ENCODE measurements at places on chromosomes 6 and 20.

GRCh38 chr20:47330933-47331708, 25.4 kb downstream of the ZMYND8 start:
- DNase-seq = no peak

DNA sequence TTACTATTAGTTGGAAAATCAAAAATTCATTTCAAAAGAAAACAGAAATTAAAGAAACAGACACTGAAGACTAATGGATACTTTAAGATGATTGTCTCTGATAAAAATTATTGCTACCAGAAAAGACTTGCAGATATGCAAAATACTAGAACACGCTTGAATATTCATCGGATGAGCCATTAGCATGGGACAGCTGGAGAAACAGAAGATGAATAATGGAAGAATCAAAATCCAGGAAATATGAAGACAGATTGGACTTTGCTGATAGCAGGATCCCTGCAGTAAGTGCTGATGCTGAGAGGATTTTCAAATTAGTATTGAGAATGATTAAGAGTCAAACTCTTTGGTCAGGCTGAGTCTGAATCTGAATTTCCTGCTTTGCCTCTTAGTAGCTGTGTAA, 169.4 kb downstream of the EYS start:
- DNase-seq = no peak

DNA sequence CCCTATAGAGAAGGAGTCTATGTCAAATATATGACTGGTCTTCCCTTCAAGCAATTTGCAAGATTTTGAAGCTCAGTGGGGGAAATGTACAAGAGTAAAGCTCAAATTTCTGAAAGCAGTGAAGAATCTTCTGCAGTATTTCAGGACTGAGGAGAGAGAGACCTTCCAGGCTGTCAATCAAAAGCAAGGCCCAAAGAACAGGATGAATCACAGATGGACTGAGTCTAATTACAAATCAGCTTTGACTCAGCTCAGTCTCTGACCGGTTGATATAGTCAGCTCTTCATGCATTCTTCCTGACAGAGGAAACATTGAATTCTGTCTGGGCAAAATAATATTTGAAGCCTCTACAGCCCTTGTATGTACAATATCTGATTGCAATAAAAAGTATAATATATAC, 7.7 kb upstream of the HTR1B start:
- no peak for DNase-seq

- no peak for DNase-seq
Measured at GRCh38 chr20:6157345-6157744, 34.5 kb upstream of the FERMT1 start.

DNA sequence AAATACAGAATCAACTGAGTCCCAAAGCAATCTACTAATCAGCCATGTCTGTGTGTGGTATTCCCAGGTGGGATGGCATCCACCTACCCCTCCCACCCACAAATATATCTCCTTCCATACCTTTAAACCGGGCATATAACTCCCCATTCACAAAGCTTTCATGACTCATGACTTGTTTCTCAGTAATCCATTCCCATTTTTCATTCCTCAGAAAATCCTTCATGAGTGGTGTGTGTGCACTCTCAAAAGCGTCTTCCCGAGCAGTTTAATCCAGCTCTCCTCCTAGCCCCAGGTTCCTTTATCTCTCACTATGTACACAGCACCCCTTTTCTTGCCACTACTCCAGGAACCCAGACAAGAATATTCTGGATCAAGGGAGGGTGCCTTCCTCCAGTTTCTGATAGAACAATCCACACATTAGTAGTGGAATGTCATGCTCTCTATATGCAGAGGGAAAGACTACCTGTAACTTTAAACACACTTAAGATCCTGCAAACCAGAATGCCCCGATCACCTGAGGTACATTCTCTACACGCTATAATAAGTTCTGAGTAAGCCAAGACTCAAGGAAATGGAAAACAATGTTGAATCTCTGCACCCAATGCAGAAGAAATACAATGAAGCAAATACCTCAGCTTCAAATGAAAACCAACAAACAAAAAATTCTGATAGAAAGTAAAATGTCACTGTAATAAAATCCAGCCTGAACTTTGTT, 55.7 kb upstream of the IPCEF1 start:
- DNase-seq = no peak

DNA sequence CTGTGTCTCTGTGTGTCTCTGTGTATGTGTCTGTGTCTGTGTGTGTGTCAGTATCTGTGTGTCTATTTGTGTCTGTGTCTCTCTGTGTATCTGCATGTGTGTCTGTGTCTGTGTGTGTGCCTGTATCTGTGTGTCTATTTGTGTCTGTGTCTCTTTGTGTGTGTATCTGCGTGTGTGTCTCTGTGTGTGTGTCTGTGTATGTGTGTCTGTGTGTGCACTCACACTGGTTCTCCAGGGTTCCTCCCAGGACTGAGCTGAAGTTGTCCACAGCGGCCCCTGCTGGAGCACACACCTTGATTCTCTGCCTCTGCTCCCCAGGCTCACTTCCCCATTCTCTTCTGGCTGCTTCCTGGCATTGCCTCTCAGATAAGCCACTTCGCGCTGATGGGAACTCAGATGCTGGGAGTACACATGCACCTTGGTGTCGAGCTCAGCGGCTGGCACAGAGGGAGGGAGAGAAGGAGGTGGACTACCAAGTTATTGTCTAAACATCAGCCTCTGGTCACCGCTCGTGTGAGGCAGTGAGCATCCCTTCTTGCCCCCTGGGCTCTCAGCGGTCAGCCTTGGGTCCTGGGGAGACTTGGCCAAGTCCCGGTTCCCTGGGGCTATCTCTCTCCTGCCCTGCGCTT, 104.9 kb upstream of the NXT1 start:
- DNase-seq = no peak

GRCh38 chr6:43883847-43884651, 114.0 kb downstream of the VEGFA start:
- no peak for DNase-seq

DNA sequence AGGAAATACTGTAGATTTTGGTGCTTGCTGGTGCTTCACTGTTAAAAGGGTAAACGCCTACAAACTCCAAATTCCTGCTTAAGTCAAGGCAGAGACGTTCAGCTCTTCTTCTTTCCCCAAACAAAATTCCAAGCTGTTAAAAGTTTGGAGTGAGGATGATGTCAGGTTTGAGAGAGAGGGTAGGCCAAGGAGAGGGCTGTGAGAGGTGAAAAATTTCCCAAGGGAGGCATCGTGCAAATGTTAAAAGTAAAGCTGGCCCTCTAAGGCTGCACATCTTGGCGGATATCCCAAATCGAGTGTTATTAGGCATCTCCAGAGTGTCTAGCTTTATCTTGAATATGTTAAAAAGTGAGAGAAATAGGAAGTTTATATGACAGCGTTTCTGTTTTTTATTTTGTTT, 651.8 kb downstream of the QKI start:
- no peak for DNase-seq

GRCh38 chr6:122098201-122098678, 301.2 kb upstream of the HSF2 start:
- no peak for DNase-seq

GRCh38 chr20:18728165-18728869, 85.3 kb upstream of the SCP2D1 start:
- DNase-seq = no peak

GRCh38 chr6:71373943-71374342, 85.3 kb downstream of the OGFRL1 start:
- DNase-seq = no peak

DNA sequence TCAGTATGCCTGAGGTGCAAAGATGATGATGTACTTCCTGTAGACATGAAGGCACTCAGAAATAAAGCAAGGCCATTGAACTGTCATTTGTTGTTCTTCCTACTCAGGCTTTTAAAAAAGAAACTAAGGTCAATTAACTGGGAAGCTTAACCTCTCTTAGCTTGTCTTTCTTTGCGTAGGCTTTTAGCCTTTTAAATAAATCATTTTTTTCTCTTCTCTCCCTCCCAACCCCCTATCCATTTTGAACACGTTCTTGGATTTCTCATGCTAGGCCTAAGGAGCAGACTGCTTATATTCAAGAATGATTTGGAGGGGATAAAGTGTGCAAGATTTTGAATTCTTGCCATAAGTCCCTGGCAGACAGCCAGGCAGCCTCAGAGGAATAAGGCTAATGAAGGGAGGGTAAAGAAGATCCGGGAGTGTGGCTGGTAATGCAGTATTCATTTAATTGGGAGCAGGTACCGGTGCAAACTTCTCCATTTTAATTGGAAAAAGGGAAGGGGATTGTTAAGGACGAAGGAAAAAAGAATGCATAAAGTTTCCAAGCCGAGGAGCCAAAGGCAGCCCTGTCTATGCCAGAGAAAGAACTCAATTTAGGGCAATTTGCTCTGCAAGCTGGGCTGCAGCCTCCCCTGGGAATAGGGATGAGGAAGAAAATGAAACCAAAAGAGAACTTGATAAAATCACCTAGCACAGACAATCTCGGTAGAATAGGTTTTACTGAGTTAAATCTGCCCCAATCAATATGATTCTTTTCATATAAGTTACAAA, 343.8 kb upstream of the MMS22L start:
- no peak for DNase-seq

GRCh38 chr6:109660526-109661320, 30.3 kb downstream of the AK9 start:
- no peak for DNase-seq

DNA sequence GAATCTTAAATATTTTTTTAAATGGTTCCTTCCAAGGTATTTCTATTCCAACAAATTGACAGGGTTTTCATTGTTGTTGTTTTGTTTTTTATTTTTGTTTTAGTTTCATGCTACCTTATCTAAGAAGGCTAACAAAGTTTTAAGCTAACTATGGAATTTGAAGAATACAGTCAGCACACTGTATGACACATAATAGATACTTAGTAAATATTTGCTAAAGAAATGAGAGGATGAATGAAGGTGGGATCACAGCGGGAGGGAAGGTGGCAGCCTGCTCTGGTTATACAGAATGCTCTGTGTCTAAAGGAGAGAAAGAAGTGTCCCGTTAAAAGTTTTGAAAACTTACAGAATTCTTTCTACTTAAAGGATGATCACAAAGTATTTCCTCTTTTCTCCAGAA, 43.7 kb upstream of the DST start:
- DNase-seq = no peak

DNA sequence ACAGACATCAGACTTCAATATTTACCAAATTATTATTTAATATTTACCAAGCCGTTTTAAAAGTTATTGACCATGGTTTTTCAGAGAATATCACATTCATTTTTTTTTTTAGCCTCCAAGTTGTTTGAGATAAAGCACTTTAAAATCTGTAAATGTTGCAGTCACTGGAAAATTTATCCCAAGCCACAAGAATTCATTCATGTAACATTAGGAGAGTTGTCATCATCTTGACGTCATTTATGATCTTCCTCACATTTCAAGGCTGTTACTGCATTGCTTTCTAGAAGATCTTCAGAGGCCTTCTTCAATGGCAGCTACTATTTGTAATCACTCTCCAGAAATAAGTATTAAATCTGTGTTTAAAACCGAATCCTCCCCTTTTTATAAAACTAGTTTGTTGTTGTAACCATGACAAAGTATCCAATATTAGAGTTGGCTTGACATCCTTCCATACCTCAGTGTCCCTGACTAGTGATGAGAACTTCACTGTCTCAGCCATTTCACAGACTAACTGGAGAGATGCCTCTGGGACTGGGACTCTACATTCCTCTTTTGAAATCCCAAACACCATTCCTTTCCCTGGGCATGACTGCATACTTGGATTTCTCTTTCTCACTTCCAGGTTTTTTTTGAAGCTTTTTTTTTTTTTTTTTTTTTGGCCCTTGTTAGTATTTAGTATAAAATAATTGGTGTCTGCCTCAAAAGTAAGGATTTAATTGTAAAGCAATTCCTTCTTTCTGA, 100.1 kb downstream of the ZFAND3 start:
- no peak for DNase-seq

DNA sequence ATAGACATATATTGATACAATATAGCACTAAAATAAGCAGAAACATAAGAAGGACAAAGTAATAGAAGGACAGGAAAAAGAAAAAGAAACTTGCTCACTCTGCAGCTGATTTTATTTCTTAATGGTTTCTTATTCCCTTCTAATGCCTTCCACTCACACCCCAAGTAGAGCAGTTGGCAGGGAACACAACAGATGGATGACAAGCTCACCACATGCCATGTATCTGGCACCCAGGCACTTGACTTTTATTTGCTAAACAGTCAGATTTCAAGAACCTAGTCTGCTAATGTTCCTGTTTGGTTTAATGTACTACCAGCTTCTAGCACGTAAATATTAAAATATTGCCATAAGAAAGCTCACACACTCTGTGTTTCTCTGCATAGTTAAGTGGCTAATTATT, 87.1 kb downstream of the COL19A1 start:
- DNase-seq = no peak

DNA sequence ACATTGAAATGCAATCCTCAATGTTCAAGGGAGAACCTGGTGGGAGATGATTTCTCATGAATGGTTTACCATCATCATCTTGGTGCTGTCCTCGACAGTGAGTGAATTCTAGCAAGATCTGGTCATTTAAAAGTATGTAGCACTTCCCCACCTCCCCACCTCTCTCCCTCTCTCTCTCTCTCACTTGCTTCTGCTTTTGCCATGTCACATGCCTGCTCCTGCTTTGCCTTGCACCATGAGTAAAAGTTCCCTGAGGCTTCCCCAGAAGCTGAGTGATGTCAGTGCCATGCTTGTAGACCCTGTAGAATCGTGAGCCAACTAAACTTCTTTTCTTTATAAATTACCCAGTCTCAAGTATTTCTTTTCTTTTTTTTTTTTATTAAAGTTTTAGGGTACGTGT, 60.5 kb downstream of the DST start:
- DNase-seq = no peak

- DNase-seq = no peak
Measured at GRCh38 chr6:53547166-53547810, 2.4 kb upstream of the GCLC start.

DNA sequence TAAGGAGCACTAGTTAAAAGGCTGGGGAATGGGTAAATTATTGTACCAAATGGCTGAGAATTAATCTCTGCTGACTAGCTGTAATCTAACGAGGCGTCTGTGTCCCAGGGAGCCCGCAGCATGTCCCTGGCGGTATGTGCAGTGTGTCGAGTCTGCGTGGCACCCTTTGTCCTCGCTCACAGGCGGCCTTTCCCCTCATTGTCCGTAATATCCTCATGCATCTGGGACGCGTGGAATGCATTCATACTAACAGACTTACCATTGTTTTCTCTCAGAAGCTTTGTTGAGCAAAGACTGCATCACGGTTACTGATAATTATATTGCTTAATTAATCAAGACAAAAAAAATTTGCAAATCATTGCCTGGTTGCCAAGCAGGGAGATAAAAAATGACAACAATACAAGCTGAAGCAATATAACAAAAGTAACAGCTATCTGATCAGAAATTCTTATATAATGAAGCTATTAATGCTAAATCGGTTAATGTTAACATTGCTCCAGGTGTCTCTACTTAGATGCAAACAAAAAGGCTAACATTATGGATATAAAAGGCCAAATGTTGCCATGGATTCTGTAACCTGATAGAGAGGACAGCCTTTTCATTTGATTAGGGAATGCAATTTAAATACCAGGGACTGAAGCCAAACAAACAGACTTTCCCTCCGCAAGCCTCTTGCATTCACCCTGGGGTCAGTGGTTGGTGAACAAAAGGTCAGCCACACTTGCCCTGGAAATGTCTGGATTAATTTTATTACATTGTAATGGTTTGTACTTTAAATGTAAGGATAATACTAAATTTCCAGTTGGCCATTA, 124.8 kb downstream of the INSM1 start:
- no peak for DNase-seq

GRCh38 chr20:32527447-32528055, 57.6 kb downstream of the NOL4L start:
- DNase-seq = no peak
